Eye (tissue), 1 donor: ENCODE measurements at places on chromosomes 5 and 9.
A peak's percentile ranks its signal among the peaks of the same experiment; 100 is the strongest.

- peak; percentile 10 for DNase-seq
These were observed 6.2 kb downstream of the UGT3A2 start for GRCh38 chr5:36060420-36060887.

DNA sequence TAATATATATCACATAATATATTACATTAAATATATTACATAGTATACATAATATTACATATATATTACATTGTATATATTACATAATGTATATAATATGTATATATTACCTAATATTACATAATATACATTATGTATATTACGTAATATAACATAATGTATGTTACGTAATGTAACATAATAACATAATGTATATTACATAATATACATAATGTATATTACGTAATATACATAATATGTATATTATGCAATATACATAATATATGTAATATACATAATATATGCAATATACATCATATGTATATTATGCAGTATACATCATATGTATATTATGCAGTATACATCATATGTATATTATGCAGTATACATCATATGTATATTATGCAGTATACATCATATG, 19.1 kb downstream of the CYLC2 start:
- DNase-seq = no peak

- no peak for DNase-seq
These were observed 61.7 kb downstream of the DAP start for GRCh38 chr5:10699281-10699874.

DNA sequence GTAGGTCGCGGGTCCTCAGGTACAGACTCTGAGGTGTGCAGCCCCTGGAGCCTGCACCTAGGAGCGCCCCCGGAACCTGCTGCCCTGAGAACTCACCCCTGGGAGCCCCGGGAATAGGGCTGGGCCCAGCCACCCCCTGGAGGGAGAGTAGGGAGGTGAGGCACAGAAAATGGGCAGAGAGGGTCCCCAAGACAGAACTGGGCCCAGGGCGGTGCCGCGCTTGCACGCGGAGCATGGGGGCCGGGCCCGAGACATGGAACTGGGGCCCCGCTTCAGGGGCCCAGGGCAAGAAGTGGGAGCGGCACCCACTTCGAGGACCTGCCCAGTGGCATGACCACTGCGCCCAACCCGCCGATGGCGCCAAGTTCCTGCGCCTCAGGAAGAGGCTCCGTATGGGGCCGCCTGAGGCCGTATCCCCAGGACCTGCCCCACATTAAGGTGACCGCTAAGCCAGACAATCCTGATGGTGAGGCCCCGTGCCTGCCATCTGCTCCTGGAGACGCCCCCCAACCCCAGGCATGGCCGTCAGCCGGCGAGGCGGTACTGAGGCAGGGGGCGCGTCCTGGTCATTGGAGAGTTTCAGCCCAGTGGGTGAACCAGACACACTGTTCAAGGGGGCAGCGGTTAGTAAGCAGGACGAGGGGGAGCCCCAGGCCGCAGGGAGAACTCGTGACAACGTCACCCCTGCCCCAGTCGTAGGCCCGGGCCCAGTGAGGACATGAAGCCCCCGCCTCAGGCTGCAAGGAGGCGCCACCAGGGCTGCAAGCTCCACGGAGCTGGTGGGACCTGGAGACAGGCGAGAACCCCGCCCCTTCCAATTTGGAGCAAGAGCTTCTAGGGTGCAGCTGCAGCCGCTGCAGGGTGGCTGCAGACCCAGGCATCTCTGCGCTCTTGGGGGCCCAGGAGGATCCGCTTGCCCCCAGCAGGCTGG, 89.5 kb upstream of the PUM3 start:
- DNase-seq = no peak

- DNase-seq = peak; percentile 36
These were observed 408.3 kb downstream of the ENC1 start for GRCh38 chr5:74232276-74232675.

DNA sequence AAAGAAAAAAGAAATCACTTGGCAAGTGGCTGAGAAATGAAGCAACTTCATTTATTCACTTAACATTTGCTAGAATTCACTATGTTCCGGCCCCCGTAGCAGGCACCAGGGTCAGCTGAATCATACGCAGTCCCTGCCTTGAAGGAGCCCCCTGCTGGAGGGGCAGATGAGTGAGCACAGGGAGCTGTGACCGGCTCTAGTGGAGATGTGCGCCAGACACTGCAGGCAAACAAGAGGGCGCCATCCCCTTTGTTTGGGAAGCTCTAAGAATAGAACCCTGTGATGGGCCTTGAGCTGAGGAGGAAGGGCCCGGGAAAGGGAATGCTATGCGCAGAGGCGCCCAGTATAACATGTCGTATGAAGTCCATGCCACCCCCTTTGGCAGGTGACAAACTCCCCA, 20.2 kb upstream of the RPL26L1 start:
- DNase-seq = no peak

GRCh38 chr5:30040488-30041118, 1152.9 kb upstream of the CDH6 start:
- peak; percentile 90 for DNase-seq

DNA sequence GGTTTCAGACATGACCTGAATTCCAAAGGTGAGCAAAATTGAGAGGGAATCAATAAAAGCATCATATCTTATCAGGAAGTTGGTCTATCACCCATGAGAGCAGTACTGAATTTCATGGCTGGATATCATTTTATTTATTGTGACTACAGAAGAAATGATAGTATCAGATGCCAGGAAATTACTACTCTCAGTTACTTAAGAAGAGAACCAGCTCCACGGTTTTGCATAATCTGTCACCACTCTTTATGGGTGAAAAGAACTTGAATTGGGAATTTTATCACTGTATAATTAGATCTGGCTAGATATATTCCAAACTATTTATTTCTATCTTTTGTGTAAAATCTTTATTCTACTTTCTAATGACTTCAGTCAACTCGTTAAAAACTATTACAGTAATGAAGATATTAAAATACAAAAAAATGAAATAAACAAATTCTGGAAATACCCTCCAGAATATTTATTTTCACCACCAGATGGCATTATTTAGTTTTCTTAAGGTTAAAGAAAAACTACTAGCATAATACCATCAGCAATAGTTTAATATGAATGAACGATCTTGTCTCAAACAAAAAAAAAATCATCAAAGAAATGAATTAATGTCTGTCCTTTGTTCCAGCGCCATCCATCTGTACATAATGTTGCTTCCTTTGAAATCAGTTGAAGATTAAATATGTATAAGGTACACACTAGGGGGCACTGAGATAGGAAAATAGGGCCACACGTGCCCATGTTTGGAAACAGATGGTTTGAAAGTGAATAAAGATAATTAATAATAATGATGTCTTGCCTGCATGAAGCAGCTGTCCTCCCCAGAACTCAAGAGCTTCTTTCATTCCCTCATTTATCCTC, 84.7 kb upstream of the SLCO6A1 start:
- DNase-seq = peak; percentile 72

- no peak for DNase-seq
These were observed 133.8 kb downstream of the ARHGEF28 start for GRCh38 chr5:73759771-73760170.

- DNase-seq = no peak
These were observed 185.9 kb upstream of the ZNF618 start for GRCh38 chr9:113690055-113690740.

DNA sequence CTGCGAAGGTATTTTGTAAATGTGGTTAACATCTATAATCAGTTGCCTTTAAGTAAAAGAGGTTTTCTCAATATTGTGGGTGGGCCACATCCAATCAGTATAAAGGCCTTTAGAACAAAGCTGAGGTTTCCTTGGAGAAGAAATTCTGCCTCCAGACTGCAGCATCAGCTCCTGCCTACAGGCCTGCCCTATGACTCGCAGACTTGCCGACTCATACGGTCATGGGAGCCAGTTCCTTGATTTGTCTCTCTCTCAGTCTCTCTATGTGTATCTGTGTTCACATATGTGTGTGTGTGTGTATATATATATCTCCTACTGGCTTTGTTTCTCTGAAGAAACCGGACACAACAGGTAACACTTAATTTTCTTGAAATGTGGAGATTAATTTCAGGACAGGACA, 45.3 kb downstream of the SLC36A1 start:
- DNase-seq = no peak

DNA sequence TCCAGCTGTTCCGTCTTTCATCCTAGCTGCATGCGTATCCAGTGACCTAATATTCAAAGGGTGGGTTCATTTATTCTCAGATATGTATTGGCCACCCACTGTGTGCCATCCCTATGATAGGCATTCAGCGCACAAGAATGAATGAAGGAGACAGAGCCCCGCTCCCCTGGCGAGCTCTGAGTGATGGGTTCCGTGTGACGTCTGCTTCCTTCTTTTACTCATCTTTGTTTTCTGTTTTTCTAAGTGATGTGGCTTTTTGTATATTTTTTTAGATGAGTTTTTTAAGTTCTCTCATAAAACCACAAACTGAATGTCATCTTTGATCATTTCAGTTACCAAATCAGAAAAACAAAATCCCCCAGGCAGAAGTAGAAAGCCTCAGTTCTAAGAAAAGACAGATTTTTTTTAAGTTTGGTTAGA, 168.3 kb upstream of the OTULINL start:
- no peak for DNase-seq

- no peak for DNase-seq
These were observed 17.6 kb upstream of the HAVCR1 start for GRCh38 chr5:157076558-157076957.

DNA sequence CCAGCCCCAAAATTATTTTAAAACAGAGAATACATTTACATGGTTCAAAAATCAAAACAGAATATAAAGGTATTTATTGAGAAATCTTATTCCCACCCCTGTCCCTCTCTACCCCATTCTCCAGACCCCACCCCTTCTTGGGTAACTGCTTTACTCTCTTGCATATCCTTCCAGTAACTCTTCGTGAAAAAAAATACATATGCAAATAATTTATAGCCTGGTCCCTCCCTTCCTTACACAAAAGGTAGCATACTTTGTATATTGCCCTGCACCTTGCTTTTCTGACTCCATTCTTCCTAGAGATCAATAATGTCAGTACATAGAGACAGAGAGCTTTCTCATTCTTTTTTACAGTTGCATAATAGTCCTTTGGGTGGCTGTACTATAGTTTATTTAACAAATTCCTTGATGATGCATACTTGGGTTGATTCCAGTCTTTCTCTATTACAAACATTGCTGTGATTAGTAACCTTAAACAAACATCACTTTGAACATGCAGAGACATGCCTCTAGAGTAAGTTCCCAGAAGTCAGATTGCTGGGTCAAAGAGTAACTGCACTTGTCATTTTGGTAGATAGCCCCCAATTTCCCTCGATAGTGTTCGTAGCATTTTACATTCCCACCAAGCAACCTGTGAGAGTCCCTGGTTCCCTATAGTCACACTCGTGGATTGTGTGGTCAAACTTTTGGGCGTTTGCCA, 47.9 kb downstream of the STOM start:
- peak; percentile 21 for DNase-seq

DNA sequence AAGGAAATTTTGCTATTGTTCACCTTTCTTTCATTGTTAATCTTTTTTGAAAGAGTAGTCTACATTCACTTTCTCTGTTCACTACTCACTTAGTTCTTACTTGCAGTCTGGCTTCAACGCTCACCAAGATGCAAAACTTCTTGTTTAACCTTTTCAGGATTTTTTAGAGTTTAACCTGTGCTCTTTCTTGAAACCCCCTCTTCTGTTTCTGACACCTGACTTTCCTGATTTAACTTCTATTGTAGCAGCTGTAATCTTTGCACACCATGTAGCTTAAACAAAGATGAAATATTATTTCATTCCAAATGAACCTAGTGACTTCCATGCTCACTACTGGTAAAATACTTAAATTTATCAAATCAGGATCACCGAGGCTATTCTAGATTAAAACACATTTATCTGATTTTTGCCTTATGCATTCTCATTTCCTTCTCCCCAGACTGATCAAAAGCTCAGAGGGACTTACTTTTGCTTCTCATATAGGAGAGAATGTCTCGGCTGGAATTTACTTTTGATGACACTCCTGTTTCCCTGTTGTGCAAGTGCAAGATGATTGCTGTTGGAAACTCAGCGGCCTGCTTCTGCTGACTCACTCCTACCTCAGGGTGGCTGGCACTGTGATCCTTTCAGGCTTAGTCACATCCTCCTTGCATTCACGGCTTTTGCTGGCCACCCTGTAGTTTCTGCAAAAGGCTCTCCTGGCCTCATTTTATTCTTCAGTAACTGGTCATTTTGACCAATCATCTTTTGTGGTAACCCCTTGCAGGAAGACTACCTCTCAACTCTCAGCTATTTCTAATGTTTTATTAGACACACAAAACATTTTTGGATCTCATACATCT, 109.3 kb upstream of the IFNE start:
- peak; percentile 6 for DNase-seq

DNA sequence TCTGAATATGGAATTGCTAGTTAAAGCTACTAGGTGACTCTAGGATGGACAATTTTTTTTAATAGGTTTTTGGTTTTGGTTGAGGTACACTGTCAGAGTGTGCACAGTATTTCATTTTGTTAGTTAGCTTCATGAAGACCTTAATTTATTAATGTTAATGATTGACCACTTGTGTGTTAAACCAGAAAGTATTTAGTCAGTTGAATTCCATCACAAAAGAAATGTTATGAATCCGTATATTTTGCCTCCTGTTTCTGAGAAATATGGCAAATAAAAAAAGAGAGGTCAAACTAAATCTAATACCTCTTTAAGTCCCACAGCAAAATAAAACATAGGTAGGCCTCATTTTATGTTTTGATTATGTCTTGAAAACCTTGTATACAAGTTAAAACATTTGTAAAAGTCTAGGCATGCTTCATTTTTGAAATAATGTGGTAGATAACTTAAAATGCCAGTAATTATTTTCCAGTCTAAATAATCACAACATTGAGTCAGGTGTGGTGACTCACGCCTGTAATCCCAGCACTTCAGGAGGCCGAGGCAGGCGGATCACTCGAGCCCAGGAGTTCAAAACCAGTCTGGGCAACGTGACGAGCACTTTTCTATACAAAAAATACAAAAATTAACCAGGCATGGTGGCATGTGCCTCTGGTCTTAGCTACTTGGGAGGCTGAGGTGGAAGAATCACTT, 50.8 kb downstream of the ITGA1 start:
- DNase-seq = no peak

- DNase-seq = peak; percentile 57
These were observed 19.8 kb downstream of the CORO2A start for GRCh38 chr9:98172604-98173003.

- no peak for DNase-seq
These were observed 79.5 kb upstream of the IL12B start for GRCh38 chr5:159409801-159410200.

DNA sequence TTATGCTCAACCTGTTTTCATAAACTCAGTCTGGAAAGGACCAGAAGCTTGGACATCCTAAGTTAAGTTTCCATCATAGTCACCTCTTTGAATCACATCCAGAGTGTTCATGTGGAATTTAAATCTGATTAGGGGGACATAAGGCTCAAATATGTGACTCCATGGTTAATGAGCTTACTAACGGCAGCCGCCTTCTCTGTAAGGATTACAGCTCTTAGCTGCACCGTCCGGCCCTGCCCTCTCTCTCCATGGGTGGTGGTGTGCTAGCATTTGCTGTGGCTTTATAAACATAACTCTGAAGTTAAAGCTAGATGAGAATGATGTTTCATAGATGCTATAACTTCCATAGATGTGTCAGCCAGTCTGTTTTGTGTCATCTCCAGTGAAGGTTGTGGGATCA, 156.5 kb downstream of the TRIO start:
- peak; percentile 41 for DNase-seq

GRCh38 chr9:130498918-130499698, 54.3 kb downstream of the ASS1 start:
- no peak for DNase-seq
